ENCODE measurements at places on chromosomes 5 and 9.

GRCh38 chr5:40071870-40072269 is 607.8 kb upstream of the PTGER4 start:
- no peak for DNase-seq

GRCh38 chr9:100447041-100447440 is 20.1 kb downstream of the MSANTD3 start:
- DNase-seq, result no peak

DNA sequence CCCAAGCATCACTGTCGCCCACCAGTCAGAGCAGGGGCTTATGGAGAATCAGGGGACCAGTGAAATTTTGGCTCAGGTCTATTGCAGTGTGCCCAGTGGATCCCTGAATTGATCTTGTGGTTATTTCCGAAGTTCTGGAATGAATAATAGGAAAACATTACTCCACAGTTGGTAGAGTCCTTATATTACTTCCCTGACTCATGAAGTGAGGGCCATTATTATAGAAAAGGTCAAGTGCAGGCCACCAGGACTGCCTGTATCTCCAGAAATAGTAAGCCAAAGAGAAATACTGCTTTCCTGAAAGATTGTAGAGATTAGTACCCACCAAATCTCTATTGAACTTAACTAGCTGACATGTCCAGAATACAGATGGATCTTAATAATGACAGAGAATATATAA is 335.0 kb downstream of the NPR3 start:
- no peak for DNase-seq

DNA sequence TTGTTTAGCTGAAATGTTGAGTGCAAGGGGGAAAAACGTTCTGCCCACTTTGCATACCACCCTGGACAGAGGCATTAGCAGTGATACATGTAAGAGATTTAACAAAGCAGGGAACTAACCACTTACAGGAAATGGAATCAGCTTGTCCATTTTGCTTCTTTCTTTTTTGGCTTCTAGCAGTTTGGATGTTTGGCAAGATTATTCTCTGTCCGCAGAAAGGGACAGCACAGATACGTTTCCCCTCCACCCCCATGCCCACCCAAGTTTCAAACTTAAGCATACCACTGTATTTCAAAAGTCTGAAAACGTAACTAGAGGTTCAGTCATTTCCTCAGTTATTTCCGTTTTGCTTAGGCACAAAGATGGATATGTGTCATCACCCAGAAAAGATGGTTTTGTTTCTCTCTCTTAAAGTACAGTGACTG is 118.4 kb downstream of the GDNF start:
- no peak for DNase-seq

DNA sequence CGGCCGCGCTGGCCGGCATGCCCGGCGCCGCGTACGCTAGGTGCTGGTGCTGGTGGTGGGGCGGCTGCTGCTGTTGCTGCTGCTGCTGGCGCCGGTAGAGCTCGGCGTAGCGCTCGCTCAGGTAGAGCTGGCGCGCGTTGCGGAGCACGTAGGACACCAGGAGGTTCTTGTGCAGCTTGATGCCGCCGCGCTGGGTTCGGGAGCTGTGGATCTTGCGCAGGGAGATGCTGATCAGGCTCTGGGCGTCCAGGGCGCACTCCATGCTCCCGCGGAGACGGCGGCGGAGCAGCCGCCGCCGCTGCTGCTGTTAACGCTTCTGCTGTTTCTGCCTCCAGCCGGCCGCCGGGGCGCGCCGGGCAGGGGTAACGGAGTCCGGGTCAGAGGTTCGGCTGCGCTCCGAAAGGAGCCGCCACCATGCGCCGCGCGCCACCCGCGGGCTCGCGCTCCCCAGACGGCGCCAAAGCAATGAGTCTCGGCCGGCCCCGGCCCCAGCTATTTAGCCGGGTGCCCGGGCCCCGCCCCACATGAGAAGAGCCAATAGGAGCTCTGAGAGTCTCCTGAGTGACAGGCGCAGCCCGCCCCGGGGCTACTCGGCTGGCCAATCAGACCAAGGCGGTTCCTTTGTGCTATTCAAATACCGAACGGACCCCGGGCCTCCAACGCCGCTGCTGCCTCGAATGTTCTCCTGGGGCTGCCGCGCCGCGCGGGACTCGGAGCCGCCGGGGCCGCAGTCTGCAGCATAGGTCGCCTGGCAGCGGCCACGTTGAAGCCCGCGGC is at the start of gene IER5L:
IER5L (minus strand) TSS at position 471 of the 777 bp plus-strand sequence; CDS start at position 262, 209 bp downstream.
- peak; percentile 95 for DNase-seq

DNA sequence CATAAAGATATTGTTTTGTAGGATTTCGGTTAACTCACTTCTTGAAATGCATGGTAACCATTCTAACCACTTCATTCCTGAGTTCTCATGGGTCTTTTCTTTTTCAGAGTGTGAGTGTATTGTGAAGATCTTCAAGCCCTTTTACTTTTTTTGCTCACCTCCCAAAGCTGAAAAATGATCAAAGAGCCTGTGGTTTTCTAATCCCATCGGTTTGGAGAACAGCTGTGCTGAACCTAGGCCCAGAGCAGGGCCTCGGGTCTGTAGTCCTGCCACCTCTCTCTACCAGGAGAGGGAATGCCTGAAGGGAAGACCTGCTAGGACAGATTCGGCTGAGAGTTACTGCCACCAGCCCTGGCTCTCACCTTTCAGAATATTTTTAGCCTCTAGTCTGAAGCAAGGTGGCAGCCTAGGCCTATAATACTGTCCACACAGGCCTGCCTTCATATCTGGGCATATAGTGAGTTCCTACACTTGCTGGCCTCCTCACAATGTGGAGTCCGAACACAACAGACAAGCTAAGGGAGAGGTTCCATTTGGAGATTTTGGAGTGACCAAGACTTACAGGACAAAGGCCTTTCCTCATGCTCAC is 13.8 kb downstream of the RGMB start:
- DNase-seq, result no peak

DNA sequence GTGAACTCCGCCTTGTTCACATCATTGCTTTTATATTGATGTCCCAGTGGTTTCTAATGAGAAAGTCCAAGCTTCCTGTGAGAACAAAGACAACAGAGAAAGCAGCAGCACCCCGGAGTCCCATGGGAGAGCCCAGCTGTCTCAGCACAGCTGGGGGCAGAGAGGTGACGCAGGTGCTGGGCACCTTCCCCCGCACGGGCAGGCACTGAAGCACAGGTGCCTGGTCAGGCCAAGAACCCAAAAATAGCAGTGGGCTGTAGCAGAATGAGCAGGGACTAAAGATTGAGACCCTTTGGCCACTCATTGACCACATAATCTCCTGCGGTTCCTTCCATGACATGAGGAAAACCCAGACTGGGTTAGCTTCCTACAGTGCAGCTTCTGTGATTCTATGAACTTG is 18.8 kb downstream of the SRD5A1 start:
- DNase-seq, result no peak

- DNase-seq, result no peak
Measured at GRCh38 chr9:7691909-7692308, 107.7 kb downstream of the DMAC1 start.

DNA sequence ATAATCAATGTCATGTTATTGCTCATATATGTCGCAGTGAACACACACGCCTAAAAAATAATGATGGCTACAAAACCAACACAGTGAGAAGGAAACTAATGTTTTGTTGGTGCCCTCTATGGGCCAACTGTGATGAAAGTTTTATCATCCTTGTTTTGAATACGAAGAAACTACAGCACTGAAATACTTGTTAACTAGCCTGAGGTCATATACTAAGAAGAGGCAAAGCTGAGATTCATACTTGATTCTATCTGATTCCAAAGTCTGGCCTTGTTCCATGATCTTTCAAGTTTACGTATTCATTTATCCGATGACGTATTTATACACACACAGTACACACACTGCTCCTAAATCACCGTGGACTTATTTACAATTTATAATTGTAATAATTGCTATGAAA is 16.1 kb upstream of the DRD1 start:
- DNase-seq, result no peak

DNA sequence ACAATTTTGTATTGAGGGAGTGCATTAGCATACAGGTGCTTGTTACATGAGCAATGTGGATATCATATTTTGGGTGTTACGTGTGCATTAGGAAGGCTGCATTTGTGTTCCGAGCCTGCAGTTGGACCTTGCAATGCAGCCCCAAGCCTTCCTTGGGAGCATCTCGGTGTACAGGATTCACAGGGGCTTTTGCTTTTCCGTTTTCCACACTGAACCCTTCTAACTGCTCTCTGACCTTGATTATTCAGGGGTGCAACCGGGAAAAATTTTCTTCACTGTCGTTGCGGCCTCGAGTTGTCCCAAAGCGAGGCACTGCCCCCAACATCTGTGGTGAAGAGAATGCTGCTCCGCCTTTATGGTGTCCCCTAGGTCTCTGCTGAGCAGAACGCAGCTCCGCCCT is 80.1 kb upstream of the PLEKHG4B start:
- no peak for DNase-seq

GRCh38 chr9:134959971-134960310 is 42.2 kb upstream of the FCN1 start:
- no peak for DNase-seq

DNA sequence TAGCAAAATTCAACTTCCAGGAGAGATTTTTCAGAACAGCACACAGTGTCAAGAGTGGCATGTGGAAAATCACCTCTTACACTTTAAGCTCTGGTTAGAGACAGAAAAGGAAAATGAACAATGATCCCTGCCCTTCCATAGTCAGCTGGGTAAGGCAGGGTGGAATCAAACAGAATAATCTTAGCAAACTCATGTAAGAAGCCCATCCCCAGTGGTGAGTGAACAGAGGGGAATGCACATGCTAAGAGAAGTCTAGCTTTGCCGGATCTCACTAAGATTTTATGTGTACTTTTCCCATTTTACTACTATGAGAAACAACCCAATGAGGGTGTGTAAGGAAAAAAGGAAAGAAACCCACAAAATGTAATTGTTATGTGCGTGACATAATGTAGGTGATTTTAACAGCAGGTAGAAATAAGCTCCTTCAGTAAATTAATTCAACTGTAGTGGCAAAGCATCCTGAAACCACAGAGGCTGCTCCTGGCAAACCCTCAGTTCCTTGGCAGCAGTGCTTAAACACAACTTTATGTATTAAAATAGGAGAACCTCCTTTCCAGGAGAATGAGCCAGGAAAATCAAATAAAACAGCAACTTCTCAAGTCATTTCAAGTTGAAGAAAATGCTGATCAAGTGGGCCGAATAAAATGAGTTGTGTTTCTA is 366.0 kb upstream of the TRPC7 start:
- DNase-seq, result no peak

DNA sequence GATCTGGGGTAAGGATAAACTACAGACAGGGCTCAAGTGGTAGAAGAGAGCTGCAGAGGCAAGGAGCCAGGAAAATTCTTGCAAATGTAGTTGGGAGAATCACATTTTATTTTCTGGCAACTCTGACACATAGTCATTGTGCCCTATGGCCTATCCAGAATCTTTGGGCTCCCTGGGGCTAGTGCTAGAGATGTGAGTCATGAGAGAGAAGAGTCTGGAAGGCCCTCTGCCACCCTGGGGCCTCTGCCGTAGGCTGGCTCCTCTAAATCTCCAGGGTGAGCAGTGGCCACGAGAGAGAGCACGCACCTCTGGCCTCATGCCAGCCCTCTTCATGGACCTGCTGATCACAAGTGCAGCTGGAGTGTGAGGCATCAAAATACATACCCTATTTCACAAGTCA is 74.3 kb upstream of the SSBP2 start:
- no peak for DNase-seq

DNA sequence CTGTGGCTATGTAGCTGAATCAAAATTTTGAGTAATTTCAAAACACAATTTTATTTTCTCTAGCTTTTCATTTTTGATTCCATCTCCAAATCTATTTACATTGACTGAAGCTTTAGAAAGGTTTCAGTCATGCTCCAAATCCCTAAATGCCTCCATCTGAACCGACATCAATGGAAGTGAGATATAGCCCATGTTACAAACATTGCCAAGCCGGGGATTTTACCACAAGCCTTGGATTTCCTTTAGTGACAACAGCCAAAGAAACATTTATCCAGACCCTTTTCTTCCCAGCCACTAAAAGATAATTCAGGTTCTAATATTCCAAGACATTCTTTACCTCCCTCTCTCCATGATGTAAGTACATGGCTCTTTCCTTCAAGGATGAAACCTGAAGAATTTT is 1087.7 kb upstream of the SEMA6A start:
- DNase-seq, result no peak

DNA sequence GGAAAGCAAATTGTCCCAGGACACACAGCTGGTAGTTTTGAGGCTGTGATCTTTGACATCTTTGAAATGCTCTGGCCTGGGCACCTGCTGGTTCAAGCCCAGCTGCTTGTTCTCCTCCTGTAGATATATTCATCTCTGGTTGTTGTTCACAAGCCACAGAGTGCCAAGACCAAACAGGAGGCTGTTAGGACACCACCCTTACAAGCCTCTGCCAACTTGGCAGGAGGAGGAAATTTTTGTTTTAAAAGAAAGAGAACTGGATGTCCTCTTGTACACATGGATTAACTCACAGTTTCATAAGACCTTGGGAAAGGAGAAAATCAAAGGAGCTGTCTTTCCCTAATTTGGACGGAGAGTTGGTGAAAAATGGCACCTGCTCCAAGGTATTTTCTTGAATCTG is 8.5 kb upstream of the ZFP62 start:
- DNase-seq, result no peak

DNA sequence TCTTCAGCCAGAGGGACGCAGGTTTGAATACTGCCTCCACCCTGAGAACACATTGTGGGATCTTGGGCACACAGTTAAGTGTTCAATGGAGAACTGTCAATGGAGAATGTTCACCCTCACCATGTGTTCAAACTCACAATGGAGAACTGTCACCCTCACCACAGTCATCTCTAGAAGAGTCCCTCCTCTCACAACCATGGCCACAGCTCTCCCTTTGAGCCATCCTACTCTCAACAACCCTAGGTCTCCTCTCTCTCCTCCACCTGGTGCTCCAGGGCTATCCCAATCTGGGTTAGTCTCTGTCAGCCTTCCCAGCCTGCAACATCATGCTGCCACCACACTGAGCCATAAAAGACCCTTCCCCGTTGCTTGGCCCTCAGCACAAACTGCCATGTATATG is 36.3 kb upstream of the HAND1 start:
- no peak for DNase-seq

DNA sequence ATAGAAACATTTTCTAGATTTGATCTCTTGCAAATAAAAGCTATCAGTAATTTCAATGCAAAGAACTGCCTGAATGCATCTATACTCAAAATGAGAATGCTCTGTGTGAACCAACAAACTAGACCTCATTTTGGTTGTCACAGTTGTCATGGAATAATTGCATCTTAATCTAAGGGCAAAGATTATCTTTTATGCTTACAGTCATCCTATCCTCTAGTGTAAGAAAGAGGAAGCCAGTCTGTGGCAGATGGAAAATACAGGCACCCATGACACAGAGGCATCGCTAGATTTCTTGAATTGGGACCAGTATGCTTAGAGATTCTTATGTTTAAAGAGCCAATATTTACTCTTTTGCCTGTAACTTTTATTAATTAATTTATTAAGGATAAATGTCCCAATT is 95.0 kb downstream of the MACIR start:
- DNase-seq, result no peak

DNA sequence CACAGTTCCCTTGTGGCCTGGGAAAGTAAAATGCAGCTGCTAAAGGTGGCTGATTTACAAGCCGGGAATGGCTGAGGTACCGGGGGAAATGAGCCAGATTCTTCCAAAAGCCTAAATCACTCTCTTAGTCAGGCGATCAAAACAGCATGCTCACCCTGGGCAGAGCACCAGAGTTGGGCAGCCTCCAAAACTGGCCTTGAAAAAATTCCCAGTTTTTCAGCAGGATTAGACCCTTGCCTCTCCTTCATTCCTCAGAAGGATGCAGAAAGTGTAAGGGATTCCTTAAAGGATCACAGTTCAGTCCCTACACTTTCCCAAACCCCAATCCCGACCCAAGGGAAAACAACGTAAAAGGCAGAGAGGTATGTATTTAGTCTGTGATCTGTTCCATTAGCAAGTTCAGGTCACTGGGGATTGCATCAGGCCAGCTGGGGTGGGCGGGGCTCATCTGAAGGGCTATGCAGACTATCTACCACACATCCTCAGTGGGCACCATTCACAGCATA is 16.9 kb downstream of the TMEM174 start:
- DNase-seq, result no peak
